ENCODE measurements at places on chromosomes 3 and 15.

GRCh38 chr15:92092289-92093105, 239.0 kb downstream of the SLCO3A1 start:
- DNase-seq, result no peak

GRCh38 chr15:29538044-29538443, 268.4 kb upstream of the NSMCE3 start:
- no peak for DNase-seq

GRCh38 chr3:169760479-169760878, 4.4 kb downstream of the TERC start:
- no peak for DNase-seq

DNA sequence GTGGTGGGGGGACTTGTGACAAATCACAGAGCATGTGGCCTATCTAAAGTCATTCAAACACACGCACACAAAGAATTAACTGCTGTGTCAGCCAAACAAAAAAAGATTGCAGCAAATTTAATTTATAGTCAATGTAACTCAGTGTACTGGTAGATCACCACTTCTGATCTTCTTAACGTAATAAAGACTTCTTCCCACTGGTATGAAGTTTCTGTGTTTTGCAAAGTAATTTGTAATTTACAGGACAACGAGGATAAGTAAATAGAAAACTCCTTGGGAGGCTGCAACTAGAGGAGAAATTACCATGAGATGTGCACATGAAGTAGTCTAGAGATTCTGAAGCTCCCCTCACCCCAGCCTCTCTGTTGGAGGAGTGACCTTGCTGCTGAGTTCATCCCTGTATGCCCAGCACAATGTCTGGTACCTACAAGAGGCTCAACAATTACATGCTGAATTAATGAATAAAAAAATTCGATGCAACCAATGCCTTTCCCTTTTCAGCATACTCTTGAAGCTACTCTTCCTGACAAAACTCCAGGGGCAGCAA, 207.3 kb downstream of the ARRDC4 start:
- DNase-seq, result no peak

Data from NCI-H2081 treated with DMSO at 0.1 percent for 48 hours (cell line).